HTR-8/SVneo (cell line): ENCODE measurements at places on chromosomes 3 and 15.

DNA sequence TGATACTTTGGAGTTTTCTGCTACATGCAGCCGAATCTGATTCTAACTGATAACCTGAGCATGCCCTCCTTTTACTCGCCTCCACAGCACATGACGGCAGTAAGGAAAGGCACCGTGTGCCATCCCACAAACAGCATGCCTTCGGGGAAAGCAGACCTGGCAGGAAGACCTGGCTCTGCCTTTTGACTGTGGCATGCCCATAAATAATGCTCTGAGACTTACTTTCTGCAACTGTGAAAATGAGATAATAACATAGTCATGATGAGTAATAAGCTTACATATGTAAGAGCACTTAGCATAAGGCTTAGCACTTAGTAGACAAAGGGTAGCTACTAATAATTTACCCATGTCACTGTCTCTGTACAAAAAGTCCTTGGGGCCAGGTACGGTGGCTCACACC, 32.9 kb downstream of the MTHFS start:
- DNase-seq, result no peak

- DNase-seq, result no peak
Observed at GRCh38 chr3:78868570-78868969, 899.2 kb downstream of the ROBO1 start.

DNA sequence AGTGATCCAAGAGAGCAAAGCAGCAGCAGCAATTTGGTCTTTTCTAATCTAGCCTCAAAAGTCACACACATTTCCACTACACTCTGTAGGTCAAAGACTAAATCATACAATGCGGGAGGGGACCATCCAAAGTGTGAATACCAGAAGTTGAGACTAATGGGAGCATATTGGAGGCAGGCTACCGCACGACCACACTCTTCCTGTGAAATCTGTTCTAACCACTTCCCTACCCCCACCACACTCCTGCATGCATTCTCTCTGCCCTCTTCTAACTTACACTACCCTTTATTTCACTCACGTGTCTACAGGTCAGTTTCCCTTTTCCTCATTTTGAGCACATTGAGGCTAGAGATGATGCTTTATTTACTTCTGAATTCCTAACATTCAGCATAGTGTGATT, 23.7 kb upstream of the PRTG start:
- no peak for DNase-seq

DNA sequence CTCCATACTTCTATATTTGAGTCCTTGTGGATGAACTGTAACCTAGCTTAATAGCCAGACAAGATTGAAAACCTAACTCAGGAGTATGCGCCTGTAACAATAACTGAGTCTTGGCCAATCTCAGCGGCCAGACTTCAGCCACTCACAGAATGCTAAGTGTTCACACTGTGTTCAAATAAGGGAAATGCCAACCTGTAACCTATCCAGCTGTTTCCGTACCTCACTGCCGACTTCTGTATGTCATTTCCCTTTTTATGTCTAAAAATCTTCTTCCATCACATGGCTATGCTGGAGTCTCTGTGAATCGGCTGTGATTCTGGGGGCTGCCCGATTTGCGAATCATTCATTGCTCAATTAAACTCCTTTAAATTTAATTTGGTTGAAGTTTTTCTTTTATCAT, 169.2 kb downstream of the NFKBIZ start:
- no peak for DNase-seq

GRCh38 chr3:155228676-155229075, 64.8 kb downstream of the STRIT1 start:
- DNase-seq, result no peak

DNA sequence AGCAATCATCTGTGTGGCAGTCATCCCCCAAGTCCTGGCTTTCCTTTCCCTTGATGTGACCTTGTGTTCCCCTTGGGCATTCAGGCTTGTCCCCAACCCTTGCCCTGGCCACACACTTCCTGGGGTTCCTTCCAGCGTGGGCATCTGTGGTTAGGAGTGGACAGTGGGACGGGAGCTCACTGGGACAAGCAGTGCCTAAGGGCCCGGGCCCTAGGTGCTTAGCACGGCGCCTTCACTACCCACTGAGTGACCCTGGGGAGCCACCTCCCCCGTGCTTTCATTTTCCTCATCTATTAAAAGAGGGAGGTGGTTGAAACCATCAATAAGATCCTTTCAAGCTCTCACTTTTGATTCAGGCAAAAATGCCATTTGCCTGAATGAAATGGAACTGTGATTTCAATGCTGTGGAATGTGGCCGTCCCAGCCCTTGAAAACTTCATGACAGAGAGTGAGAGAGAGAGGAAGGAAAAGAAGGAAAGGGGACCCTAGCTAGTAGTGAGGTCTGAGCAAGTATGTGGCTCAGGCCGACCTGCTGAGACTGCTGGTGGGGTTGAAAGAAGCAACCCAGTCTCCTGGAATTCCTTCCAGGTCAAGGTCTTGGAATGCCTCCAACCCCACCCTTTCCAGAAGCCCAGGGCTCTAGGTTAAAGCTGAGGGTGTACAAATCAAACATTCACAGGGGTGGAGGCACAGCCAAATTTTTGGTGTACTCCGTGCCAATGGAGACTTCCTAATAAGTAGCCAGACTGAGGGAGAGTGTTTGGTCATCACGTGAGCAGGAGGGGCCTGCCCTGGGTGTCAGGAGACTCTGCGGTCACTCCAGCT, 302.9 kb downstream of the TLE3 start:
- peak; percentile 61 for DNase-seq

- peak; percentile 39 for DNase-seq
Observed at GRCh38 chr15:90035095-90035839, 34.1 kb downstream of the ZNF710 start.

DNA sequence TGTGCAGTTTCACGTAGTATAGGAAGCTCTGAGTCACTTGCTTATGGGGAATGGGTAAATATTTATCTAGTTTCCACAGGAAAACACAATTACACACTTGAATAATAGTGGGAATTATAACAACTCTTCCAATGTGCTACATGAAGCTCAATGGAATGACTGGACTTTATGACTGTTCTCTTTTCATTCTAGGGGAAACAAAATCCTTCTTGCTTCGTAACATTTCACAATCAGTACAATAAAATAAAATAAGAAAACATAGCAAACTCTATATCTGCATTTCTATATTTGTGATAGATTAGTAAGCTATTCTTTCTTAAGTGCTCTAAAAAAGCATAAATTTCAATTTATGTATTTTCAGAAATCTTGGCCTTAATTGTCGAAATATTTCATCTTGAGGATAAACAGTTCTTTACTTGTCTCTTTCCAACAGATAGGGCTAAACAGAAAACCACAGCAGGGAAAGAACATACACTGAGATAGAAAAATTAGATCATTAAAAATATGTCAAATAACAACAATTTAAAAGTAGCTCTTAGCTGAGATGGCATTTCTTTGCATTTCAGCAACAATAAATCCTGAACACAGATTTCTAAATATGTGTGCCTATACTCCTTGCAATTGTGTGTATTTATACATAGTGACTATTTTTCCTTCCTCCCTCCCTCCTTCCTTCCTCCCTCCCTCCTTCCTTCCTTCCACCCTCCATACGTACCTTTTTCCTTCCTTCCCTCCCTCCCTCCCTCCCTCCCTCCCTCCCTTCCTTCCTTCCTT, 395.5 kb upstream of the KCNMB2 start:
- DNase-seq, result no peak

- DNase-seq, result no peak
Observed at GRCh38 chr3:44890852-44891251, 16.4 kb downstream of the TGM4 start.

DNA sequence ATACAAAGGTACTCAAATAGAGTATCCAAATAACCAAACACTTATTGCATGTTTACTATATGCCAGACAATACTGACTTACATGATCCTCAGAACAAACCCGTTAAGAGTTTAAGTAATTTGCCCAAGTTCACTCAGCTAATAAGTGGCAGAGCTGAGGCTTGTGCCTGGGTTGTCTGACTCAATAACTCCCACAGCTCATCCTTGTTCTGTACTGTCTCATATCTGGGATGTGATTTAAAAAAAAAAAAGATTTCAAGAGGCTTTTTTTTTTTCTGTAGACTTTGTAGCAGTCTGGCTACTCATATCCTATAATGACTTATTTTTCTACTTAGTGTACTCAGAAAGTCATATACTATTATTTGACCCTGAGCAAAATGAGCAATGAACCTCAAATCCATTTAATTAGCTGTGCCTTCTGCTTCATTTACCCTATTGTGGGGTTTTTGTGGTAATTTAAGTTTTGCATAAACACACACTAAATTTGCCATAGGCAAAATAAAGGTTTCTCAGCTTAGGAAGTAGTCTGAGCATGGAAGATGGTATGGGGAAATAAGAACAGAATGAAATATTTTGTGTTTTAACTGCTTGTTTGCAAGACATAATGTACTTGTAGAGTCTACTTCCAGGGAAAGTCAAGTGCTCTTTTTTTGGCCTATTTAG, 3.1 kb downstream of the NSUN3 start:
- no peak for DNase-seq

GRCh38 chr15:58921267-58921790, 12.2 kb downstream of the SLTM start:
- no peak for DNase-seq

- no peak for DNase-seq
Observed at GRCh38 chr15:36358523-36358922, 220.9 kb upstream of the CDIN1 start.

- DNase-seq, result no peak
Observed at GRCh38 chr3:23968463-23969184, 23.5 kb downstream of the NR1D2 start.

DNA sequence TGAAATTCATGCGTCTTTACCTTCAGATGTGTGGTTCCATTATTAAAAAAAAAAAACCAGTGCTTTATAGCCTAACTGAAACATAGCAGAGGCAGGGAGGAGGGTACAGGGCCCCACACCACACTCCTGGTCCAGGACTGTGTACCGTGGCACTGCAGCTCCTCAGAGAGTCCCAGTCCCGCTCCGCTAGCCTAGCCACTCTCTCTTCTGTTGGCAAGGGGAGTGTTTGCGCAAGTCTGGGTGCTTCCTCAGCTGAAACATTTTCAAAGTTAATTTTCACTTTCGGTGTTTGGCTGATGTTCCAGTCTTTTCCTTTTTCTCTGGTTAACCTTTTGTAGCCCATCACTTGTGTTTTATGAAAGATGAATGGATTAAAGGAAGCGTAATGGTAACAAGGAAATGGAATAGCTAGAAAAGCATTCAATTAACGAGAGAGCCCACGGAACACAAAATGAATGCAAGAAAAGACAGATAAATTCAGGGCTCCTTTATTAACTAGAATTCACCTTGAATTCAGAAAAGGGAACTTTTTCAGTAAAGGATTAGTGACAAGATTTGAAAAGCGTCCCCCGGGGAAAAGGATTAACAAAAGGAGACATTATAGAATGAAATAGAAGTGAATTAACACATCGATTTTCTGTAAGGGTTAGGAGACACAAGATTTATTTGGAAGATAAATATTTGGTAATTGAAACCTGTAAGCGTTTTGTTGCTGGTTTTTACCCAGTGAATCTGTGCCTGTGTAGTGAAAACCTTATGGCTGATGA, 177.0 kb downstream of the CACNA2D3 start:
- no peak for DNase-seq

- no peak for DNase-seq
Observed at GRCh38 chr15:69009341-69009740, 5.2 kb upstream of the NOX5 start.

DNA sequence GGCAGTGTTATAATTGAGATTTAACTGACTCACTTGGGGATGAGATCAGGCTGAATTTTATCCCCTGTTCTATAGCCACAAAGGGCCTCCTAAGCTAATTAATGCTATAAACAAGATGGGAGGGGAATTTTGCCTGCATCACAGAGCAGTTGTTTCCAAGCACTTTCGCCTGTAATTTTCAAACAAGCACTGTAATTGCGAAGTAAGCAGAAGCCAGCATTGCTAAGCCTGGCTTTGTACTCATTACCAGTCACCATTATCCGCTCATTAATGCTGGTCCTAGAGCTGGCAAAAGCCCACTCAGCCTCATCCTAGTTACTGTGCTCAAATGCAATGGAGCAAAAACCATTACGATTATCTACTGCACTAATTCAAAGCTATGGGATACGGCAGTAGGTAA, 356.6 kb upstream of the UBE2E2 start:
- no peak for DNase-seq

DNA sequence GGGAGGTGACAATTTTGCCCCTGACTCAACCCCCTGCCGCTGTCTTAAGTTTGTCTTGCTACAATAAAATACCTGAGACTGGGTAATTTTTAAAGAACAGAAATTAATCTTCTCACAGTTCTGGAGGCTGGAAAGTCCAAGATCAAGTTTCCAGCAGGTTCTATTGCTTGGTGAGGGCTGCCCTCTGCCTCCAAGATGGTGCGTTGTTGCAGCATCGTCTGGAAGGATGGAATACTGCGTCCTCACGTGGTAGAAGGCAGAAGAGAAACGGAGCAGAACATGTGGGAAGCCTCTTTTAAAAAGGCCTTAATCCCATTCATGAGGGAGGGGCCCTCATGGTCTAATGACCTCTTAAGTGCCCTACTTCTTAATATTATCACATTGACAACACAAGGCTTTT, 87.3 kb upstream of the SNTN start:
- no peak for DNase-seq

DNA sequence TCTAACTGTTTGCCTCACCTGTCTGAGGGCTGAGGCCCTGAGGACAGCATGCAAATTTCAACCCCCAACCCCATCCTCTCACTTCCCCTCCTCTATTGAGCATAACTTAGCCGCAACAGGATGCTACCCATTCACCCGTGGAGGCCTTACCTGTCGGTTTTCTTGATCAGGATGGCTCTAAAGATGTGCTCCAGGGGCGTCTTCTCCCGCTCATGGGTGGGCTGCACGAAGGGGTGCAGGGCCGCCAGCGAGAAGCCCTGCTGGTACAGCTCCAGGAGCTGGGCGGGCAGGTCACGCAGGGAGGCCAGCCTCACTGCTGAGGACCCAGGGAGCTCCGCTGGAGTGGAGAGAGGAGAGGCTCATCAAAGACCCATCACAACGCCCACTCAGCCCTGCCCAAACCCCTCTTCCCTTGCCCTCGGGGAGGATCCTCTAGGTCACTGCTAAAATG, 79.8 kb downstream of the RFTN1 start:
- DNase-seq, result no peak

- DNase-seq, result no peak
Observed at GRCh38 chr3:183537295-183537730, 18.2 kb downstream of the KLHL6 start.

GRCh38 chr3:134039161-134039862, 9.6 kb upstream of the SLCO2A1 start:
- no peak for DNase-seq

GRCh38 chr15:55389264-55389607, 18.9 kb downstream of the CCPG1 start:
- DNase-seq, result peak; percentile 36

DNA sequence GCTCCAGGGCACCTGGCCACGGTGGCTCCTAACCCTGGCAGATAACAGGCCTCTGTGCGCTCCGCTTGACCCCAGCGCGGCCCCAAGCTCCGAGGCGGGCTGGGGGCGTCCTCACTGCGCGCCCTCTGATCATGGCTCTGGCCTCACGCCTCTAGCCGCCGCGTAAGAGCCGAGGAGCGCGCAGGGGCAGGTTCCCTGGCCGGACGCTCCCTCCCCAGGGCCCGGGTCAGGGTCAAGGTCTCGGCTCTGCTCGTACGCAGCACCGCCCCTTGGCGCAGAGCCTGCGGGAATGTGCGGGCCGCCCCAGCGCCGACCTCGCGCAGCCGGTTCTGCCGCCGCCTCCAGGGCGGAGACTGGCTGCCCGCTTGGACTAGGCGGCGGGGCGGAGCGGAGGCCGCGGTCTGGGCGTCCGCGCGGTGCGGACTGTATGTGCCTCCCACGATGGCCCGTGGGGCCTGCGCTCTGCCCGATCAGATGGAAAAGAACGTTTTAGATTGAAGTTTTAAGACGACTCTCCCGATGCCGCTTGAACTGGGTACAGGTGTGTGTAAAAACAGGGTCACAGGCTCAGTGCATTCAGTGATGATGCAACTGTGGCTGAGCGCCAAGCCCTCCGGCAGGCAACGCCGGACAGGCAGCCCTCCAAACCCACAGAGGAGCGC, 40.8 kb downstream of the CHST14 start:
- no peak for DNase-seq
